Cardiac muscle cell (in vitro differentiated cells and primary cell): ENCODE measurements at places on chromosomes 12 and 14. TPM values are rescaled to one million over a fixed set of nuclear protein-coding genes. Genes with fewer than 3 reads are reported as not detected.

AKAP3 gene
- 5.0 TPM in 2 replicates for polyA plus RNA-seq

LRRC10 gene
- polyA plus RNA-seq, result 40.8 and 59.6 TPM in 2 replicates

TNS2 gene
- 2.2 and 5.1 TPM in 2 replicates for polyA plus RNA-seq

FAM90A1 gene
- polyA plus RNA-seq, result 0.97 TPM in 1 of 2 replicates, not detected in the other

GNPTAB gene
- 4.0 and 8.6 TPM in 2 replicates for polyA plus RNA-seq

C14orf132 gene
- polyA plus RNA-seq, result 13.8 and 14.1 TPM in 2 replicates

RNF34 gene
- 48.4 and 54.6 TPM in 2 replicates for polyA plus RNA-seq

RHEBL1 gene
- polyA plus RNA-seq, result 0.94 and 1.0 TPM in 2 replicates

RNF212B gene
- polyA plus RNA-seq, result 0.72 TPM in 1 of 2 replicates, not detected in the other
